Activated CD8-positive, alpha-beta memory T cell treated with anti-CD3 and anti-CD28 coated beads for 4 hours (primary cell): ENCODE measurements at places on chromosomes 13 and 19.

GRCh38 chr13:48302871-48303358 is 636 bp upstream of the RB1 start:
- no peak for DNase-seq

DNA sequence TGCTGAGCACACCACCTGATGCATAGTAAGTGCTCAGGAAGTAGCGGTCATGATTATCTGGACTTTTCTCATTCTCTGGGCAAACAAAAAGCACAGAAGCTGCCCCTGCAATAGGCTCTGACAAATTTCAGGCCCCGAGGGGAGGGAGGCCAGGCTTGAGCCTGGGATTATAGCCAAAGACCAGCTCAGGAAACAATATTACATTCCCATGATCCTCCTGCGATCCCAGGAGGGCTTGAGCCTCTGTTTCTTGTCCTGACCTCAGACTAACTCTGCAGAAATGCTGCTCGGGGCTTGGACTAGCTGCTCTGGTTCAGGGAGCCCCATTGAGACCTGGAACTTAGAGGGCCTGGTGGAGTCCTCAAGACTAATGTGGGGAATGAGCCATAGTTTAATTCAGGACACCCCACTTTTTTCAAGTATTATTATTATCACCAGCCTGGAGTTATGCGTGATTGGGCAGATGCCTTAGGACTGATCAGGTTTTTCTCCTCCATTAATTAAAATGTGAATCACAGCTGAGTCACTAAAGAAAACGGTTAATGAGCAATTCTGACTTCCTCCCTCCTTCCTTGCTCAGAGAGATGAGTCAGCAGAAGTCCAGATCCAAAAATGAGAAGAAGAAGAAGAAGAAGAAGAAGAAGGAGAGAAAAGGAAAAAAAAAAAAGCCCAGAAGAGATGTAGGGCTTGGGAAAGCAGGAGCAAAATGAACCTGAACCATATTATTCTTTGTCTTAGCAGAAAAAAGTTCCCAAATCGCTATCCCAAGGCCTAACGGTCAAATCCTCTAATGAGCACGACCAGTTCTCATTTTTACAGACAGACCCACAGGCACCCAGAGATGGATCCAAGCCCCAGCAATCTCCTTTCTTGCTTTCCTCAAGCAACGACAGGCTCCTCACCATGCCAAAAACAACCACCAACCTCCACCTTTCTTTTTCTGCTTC is 107.2 kb downstream of the CACNA1A start:
- no peak for DNase-seq

GRCh38 chr13:99013951-99014350 is 36.1 kb upstream of the DOCK9 start:
- no peak for DNase-seq

- no peak for DNase-seq
These were observed 26.9 kb downstream of the MED4 start for GRCh38 chr13:48068036-48068435.

DNA sequence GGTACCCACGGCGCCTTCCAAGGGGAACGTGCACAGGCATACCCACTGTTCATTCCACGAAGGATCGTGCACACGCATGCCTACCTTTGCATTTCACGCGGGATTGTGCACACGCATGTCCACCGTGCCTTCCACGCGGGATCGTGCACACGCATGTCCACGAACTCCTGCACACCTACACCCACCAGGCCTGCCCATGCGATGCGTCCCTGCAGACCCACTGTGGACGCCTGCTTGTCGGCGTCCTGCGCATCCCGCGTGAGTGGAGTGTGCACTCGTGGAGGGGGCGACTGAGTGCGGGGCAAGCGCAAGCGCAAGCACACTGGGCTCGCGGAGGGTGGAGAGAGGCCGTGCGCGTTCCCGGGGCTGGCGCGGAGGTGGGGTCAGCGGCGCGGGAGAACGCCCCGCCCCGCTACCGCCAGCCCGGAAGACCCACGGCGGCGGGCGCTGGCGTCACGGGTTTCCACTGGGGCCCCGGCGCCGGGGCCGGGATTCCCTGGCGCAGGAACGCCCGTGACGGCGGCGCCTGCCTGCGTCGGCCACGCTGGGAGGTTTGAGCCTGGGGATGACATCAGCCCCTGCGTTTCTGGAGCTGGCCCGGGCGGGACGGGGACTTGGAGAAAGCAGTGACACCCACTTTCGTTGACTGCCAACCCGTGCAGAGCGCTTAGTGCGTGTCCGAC is 18.7 kb downstream of the GADD45B start:
- no peak for DNase-seq

- no peak for DNase-seq
These were observed 46.8 kb downstream of the ARHGEF7 start for GRCh38 chr13:111161601-111162600.

GRCh38 chr13:101965096-101965495 is 436.8 kb downstream of the FGF14 start:
- DNase-seq: no peak

DNA sequence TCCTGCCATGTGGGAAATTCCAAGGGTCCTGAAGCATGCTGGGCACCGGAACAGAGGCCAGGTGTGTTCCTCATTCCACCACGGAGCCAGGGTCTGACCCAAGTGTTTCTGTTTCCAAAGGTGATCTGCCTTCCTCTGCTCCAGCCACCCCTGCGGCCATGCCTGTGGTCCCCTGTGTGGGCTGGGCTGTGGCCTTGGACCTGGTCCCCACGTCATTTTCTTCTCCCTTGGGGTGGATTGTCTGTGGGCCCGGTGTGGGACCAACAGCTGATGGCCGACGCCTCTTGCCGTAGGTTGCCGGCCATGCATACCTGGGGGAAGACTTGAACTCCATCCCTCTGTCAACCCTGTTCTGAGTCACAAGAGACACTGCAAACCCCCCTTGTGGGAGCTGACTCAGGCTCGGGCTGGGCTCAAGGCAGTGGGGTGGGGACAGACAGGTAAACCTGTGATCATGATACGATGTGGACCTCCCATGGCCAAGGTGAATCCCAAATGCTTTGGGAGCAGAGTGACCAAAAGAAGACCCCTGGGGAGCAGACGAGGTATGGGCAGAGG is 35.0 kb downstream of the ATP11A start:
- no peak for DNase-seq

DNA sequence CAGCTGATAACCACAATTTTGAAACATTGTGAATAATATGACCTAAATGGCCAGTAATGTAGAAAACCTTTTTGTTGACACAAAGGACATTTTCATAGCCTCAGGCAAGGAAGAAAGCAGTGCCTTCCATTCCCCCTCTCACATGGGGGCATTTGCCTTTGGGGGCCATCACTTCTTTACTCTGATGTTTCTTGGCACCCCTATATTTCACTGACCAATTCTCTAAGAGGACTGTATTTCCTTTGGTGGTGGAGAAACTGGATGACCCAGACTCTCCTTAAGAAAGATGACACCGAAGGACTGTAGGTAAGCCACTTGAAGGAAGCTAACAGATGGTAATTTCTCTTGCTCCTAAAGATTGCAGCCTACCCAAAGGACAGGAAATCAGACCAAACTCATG is 254.6 kb downstream of the DCLK1 start:
- no peak for DNase-seq

GRCh38 chr13:99353836-99354235 is 46.6 kb upstream of the GPR183 start:
- DNase-seq: no peak

DNA sequence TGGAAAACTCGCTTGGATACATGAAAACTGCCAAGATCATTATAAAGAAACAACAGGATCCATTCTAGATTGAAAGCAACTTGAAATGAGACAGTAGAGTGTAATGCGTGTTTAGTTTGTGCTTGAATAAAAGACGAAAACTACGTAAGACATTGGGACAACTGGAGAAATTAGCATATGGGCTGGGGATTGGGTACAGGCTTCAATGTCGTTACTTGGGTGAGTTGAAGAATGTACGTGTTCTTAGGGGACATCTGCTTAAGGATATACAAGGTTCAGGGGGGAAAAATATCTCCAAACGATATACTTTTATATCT is 471 bp upstream of the ERVK3-1 start:
- DNase-seq: no peak
